ENCODE measurements at places on chromosomes 4 and X. TPM values are rescaled to one million over a fixed set of nuclear protein-coding genes. Genes with fewer than 3 reads are reported as not detected.

- DNase-seq = no peak
Observed at GRCh38 chr4:151276787-151277562, at the start of gene PRSS48. PRSS48 (plus strand) TSS chr4:151277161; CDS start chr4:151277173, 12 bp downstream.

TAF7L gene
- total RNA-seq = not detected

SLC9B2 gene
- total RNA-seq = 14.4 TPM

- no peak for DNase-seq
Observed at GRCh38 chr4:14035076-14035475, 407.6 kb upstream of the BOD1L1 start.

- DNase-seq = no peak
Observed at GRCh38 chr4:55733932-55734331, 85.7 kb upstream of the EXOC1L start.

DNA sequence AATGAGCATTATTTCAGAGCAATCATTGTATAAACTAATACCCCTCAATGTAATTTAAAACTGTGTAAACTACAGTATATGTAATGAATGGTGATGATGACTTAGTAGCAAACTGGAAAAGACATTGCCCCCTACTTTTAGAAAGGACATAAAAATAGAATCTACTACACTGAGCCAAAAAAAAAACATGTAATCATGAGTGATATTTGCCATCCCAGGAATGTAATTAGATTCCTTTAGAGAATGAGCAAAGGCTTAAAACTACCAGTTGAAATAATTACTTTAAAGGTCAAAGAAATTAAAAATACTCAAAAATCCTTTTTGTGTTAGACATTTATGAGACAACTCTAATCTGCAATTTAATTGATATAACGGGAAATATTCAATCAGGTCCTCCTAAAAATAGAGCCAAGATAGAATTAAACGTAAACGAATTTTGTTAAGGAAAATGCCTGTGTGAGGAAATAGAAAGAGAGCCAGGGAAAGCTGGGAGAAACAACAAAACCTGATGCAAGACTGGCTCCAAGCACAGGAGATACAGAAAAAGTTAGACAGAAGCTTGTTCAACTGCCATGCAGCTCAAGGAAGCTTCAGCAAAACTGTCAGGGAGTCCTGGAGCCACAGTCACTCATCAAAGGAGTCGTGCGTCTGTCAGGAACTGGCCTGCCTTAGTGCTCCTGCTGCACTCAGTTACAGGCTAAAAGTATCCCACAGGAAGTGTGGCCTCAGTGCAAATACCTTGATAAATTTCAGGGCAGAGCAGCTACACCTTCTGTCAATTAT is 655.7 kb upstream of the INTU start:
- DNase-seq = no peak

PDGFC gene
- total RNA-seq = 11.7 TPM

- no peak for DNase-seq
Observed at GRCh38 chrX:114075073-114075673, 508.7 kb upstream of the HTR2C start.

- DNase-seq = no peak
Observed at GRCh38 chr4:187501731-187502130, 493.8 kb upstream of the ZFP42 start.

SLC4A4 gene
- total RNA-seq = 1.6 TPM

DNA sequence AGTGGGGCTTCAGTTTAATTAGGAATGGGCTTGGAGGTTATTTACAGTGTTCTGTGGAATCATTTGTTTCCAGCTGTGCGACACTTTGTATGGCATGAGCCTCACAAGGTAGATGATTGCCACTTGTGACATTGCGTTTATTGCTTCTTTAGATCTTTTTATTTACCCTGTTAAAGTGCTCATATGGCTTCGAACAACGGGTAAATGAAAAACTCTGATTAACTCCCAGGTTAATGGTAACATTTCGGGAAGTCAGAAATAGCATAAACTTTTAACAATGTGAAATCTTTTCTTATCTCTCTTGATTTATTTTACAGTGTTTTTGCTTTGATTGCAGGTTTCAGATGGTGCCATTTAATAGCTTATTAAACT is 494.3 kb downstream of the IDS start:
- DNase-seq = no peak

DNA sequence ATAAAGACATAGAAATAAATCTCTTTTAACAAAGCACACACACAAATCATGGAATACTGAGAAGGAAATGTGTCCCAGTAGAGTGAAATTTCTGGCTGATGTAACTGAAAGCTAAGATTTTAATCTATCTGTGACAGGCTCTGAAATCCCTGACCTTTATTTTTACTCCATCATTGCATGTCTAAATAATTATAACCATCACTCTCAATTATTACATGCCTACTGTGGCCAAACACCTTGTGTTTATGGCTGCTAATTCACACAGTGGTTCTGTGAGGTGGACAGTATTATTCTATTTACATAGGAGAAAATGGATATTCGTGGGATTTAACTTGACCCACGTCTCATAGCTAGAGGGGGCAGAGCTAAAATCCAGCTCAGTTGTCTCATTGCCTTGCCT is 438.1 kb downstream of the TLL1 start:
- DNase-seq = no peak

- DNase-seq = no peak
Observed at GRCh38 chrX:140298960-140299825, 205.7 kb downstream of the SOX3 start.

All from spleen (tissue), 13 donors.